ENCODE measurements at places on chromosomes 4 and X.

- no peak for DNase-seq
These were observed 1.8 kb upstream of the FRMPD3 start for GRCh38 chrX:107447642-107448041.

DNA sequence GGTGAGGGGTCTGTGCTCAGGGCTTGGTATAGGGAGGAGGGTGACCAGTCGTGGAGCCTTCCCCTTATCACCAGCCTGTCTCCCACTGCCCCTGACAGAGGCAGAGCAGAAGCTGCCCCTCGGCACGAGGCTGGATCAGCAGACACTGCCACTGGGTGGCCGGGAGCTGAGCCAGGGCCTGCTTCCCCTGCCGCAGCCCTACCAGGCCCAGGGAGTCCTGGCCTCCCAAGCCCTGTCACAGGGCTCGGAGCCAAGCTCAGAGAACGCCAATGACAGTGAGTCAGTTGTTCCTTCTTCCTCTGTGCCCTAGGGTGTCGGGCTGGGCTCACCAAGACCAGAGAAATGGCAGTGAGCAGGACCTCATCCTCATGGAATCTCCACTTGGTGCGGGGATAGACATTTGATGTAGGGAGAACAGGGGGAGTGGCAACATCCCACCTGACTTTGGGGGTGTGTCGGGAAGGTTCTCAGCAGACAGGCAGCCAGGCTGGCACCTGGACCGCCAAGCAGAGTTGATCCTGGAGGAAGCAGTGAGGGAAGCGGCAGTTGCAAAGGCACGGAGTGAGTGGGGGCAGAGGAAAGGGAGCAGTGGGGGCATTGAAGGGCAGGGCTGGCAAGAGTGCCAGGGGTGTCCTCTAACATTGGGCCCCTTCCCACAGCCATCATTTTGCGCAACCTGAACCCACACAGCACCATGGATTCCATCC, 14.3 kb upstream of the UBA1 start:
- DNase-seq = no peak

DNA sequence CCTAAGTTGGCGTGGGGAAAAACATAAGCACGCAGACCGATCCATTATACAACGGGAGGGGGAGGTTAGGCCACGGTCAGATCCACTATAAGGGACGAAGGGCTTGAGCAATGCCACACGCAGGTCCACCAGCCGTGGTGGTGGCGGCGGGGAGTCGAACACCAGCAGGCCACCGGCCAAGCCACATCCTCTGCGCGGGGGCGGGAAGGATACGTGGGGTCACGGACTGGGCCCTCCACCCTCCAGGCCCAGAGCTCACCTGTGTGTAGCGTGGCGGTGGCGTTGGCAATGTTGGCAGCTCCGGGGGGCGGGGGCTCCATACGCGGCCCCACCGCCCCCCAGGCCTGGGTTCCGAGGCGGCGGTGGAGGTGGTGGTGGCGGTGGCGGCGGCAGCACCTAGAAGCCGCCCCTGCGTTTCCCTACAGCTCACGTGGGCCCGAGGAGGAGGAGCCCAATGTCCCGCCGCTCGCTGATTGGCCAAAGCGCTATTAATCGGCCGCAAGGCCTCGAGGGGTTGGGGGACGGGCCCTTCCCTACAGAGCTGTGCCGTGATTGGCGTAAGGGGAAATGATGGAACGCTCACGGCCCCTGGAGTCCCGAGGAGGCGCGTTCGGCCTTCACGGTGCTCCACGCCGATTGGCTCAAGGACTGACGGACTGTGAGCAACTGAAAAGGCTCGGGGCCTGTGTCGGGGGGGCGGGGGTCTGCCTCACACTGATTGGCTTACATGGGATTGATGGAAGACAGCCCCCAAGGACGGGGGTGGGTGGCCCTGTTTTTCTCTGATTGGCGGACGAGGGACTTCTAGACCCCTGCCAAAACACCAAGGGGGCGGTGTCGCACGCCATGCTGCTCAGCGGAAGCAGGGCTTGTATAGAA, at the start of gene ELK1:
Gene ELK1 (minus strand): TSS at position 400 of the 879 bp plus-strand sequence. CDS start 9,122 bp downstream, outside the sequence.
- peak; percentile 71 for DNase-seq

GRCh38 chr4:115154826-115155225, 41.4 kb upstream of the NDST4 start:
- DNase-seq = no peak

- no peak for DNase-seq
These were observed 36.9 kb upstream of the ADAD1 start for GRCh38 chr4:122341886-122342285.

DNA sequence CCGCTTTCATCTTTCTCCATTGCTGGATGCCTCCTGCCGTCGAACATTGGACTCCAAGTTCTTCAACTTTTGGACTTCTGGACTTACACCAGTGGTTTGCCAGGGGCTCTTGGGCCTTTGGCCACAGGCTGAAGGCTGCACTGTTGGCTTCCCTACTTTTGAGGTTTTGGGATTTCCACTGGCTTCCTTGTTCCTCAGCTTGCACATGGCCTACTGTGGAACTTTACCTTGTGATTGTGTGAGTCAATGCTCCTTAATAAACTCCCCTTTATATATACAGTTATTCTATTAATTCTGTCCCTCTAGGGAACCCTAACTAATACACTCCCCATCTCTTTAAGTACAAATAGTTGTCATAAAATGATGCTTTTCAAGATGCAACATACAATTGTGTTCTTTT, 595.3 kb downstream of the ARAP2 start:
- no peak for DNase-seq

GRCh38 chrX:15566244-15566643, 34.5 kb downstream of the ACE2 start:
- DNase-seq = no peak

DNA sequence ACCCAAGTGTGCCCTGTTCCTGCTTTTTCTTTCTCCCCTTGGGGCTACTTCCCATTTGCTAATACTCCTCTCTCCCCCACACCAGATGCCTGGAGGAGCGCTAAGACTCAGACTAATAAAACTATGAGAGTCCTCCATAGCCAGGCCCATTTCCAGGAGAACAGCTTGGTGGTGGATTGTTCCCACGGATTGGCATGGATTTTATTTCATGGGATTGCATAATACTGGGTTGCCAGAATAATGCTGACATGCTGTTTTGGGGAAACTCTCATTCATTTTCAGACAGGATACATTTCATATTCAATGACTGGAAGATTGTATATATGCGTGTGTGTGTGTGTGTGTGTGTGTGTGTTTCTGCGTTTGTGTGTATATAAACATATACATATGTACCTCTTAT, 447.5 kb upstream of the PITX2 start:
- DNase-seq = no peak

DNA sequence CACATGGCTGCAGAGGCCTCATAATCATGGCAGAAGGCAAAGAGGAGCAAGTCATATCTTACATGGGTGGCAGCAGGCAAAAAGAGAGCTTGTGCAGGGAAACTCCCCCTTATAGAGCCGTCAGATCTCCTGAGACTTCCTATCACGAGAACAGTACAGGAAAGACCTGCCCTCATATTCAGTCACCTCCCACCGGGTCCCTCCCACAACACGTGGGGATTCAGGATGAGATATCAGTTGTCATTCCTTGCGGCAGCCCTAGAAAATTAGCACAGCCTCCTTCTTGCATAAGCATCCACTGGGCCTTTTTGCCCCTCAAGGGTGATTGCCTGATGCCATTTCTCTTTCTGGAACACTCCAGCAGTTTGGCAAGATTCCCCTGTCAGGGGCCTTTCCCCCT, 61.7 kb upstream of the STX18 start:
- DNase-seq = no peak

GRCh38 chr4:7390906-7391636, 43.7 kb downstream of the PSAPL1 start:
- no peak for DNase-seq

DNA sequence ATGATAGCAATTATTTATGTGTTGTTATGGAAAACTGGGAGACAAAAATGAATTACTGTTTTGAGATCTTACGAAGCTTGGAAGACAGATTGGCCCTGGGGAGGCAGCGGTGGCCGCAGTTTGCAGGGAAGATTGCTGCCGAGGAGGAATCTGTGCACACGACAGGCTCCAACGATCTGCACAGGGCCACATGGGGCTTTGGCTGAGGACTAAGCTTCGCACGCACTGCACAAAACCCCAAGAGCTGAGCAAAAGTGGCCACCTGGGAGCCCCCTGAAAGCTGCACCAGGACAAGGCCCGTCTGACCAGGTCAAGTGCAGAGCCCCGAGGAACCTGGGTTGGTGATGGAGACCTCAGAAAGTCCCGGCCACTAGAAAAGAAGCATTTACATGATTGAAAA, 5.2 kb upstream of the PDE6B start:
- no peak for DNase-seq

- no peak for DNase-seq
These were observed 86.8 kb downstream of the CAMK2D start for GRCh38 chr4:113674733-113675132.

DNA sequence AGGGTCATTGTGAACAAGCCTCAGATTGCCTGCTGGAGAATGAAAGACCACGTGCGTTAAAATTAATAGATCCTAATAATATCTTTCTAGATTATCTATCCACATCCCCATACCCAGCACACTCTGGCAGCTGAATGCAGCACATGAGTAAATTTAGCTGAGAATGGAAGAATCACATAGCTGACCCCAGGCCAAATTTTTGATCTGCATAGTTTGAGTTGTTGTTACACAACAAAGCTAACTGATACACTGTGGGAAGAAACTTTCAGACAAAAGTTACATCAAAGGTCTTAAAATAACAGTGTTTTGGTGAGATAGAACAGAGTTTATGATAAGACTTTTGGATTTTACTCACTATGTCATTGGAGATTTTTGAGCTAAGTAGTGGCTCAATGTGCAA, 72.4 kb upstream of the ANXA10 start:
- no peak for DNase-seq

GRCh38 chr4:82780752-82781231, 17.8 kb downstream of the SCD5 start:
- no peak for DNase-seq

DNA sequence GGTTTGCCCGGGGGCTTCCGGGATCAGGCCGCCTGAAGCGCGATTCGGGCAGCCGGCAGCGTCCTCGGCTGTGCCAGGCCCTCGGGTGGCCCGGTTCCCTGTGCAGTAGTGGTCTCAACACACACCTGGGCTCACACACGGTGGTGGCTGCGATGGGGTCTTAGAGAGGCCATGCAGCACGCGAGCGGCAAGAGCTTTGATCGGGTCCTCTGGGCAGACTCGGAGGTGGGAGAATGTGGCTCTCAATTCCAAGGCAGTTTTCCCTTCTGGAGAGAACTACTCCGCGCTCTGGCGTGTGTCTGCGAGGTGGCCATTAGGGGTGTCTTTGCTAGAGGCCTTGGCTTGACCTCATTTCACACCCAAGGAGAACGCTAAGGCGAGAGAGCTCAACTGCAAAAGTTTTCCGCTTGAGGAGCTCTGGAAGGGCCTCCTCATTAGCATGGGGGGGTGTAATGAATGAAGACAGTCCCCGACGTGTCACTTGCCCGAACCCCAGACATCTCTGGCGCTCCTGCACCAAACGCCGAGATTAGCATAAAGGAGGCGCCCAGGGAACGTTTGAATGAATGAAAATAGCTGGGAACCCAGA, 771 bp upstream of the RBPJ start:
- no peak for DNase-seq

DNA sequence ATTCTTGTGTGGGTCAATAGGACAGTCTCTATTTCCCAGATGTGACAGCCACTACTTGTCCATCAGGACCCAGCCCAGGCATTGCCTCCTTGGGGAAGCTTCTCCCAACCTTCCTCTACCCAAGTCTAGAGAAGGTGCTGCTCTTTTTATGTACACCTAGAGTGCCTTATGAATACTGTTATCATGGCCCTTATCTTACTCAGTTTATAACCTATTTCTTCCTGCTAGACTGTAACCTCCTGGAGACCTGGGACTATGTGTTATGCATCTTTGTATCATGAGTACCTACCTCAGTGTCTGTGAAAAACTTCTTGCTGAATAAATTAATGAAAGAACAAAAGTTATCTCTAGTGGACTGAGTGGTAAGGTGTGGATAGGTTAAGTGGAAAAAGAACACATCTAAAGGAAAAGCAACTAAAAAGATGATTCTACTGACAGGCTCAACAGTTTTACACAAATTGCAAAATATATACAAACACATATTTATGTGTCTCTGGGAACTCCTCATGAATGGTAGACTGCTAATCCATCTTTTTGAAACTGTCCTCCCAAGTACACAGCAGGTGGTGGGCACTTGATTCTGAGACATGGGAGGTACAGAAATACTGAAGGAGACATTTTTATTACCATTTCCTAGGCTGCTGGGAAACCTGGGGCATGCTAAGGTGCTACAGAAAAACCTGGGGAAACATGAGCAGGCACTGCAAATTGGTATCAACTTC, 106.6 kb downstream of the SH3RF1 start:
- DNase-seq = no peak

GRCh38 chr4:169274033-169274432, 3.3 kb upstream of the SH3RF1 start:
- no peak for DNase-seq

- DNase-seq = no peak
These were observed 49.5 kb downstream of the CLCN4 start for GRCh38 chrX:10206317-10206716.

DNA sequence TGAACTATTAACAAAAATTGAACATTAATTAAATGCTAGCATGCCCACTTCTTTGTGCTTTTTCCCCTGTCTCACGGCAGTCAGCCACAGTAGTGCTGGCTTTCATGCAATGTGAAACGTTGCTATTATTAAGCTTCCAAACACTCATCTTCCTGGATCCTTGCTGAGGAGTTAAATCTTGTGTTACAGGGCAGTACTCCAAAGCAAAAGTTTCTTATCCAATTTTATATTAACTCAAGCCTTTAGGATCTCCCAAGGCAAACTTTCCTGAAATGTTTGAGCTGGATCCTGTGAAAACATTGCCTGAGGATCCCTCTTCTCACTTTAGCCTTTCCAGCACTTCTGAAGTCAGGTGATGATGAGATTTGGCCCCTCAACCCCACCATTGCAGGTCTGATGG, 1454.8 kb downstream of the FSTL5 start:
- no peak for DNase-seq

DNA sequence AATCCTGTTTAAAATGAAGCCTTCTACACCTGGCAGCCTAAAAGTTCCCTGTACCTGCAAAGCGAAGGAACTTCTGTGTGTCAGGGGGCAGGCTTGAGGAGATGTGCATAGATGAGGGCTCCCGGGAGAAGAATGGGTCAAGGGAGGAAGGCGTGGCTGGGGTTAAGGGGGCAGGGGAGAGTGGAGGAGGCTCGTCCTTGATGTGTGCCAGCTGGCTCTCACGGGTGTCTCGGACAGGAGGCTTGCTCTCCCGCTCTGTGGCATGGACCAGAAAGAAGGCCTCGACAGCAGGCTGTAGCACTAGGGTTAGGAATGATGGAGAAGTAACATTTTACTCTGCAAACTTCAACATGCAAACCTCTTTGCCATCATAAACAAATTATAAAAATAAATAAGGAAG, 104.6 kb upstream of the HSD17B10 start:
- no peak for DNase-seq

DNA sequence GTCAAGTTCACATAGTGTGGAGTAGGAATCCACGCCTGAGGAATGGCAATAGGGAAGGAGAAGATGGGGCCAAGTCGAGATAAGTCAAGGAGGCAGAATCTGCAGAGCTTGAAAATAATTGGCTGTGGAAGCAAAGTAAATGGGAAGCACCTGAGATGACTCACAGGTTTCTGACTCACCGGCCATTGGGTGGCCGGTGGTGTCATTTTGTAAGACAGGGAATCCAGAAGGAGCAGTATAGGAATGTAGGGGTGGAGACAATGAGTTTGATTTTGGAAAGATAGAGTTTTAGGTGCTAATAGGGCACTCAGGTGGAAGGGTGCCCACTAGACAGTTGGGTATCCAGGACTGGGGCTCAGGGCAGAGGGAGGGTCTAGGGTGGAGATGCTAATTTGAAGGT, 201.0 kb upstream of the MAMLD1 start:
- DNase-seq = no peak

- DNase-seq = no peak
These were observed 558.7 kb downstream of the SPRY1 start for GRCh38 chr4:123955167-123955800.

- DNase-seq = no peak
These were observed 159.5 kb downstream of the QDPR start for GRCh38 chr4:17352357-17352756.
